ENCODE measurements at places on chromosomes 6 and 20.

DNA sequence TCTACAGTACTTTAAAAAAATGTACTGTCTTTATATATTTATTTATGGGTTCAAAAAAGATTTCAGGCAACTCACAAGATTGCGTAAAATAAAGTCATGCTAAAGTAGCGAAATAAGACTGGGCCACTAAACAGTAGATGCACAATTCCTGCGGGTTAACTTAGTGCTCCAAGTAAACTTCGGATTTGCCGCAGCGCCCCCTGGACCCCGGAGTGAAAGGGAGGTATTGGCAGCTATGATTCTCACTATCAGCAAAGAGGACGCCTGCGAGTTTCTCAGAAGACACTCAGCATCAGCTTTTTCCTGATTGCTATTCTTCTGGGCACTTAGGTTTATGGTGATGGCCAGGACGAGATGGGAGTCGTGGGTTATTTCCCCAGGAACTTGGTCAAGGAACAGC, 1.4 kb downstream of the OTOR start:
- no peak overlapping the region for H3K4me3 ChIP-seq
- H3K27ac ChIP-seq = no peak overlapping the region
- DNase-seq = no peak
- H3K36me3 ChIP-seq = no peaks in the 10 kb centered on the region
- no peaks in the 10 kb centered on the region for H3K4me1 ChIP-seq

DNA sequence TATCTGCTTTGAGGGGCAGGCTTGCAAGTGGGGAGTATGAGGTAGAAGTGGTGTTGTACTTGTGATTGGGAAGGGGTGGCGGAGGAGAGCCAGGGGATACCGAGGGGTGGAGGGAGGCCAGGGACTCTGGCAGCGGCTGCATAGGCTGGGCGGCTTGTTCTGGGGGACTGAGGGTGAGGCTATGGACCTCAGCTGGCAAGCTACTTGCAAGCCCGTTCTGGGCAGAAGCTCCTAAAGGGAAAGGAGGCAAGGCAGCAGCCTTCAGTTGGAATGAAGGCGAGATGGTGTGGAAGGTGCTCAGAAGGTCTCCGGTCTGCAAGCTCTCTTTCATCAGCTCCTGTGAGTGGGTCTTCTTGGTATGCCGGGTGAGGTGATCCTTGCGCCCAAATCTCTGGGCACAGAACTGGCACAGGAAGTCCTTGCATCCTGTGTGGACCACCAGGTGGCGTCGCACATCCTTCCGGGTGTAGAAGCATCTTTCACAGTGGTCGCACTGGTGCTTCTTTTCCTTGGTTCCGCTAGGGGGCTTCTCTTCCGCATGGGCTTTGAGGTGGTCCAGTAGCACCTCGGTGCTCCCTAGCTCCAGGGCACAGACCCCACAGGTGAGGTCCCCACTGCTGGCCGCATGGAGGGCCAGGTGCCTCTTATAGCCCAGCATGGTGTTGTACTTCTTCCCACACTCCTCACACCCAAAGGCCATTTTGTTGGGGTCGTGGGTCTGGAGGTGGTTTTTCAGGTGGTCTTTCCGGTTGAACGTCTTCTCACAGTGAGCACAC, 66.0 kb downstream of the PLAGL1 start:
- H3K27me3 ChIP-seq = no peaks in the 10 kb centered on the region
- H3K4me1 ChIP-seq = no peaks in the 10 kb centered on the region
- H3K36me3 ChIP-seq = peaks cover 4% of the 10 kb centered on the region
- DNase-seq = no peak
- H3K27ac ChIP-seq = no peak overlapping the region

DNA sequence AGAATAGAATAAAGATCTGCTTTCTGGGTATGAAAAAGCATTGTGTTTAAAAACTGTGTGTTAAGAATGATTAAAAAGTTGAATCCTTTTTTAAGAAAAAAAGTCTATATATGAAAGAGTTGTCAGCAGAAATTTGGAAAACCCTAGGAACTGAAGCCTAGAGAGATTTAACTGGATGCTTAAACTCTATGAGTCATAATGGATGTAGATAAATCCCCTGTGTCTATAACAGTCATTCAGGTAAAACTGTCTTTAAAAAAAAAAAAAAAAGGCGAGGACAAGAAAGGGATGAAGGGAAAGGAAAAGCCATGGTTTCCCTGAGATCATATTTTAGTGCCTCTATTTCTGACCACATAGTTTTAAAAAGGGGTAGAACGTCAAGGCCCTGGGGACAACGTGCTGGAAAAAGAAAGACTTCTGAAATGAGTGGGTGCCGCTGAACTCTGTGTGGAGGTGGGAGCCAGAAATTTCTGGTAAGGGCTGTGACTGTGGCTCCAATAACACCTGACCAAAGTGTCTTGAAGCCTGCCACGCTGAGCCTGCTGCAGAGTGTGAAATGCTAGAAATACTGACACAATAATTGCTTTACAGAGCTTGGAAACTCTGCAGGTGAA, 302.6 kb upstream of the ARID1B start:
- H3K36me3 ChIP-seq = no peaks in the 10 kb centered on the region
- H3K4me1 ChIP-seq = no peaks in the 10 kb centered on the region
- no peak for DNase-seq
- H3K27ac ChIP-seq = no peak overlapping the region

DNA sequence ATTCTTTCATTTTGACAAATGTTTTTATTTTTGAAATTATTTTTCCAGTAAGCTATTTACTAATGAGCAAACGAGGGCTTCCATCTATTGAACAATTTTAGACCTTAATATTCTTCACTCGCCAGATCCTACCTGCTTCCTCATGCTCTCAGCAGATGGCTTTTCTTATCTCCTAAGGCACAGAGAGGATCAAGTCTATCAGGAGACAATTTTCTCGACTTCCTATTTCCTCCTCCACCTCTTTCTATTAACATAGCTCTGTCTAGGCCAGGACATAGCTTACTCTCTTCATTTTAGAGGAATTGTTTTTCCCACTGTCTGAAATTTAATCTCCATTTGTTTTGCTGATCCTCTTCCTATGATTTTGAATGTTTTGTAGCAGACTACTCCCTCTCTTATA, 87.0 kb upstream of the MAN1A1 start:
- H3K4me1 ChIP-seq = no peaks in the 10 kb centered on the region
- no peaks in the 10 kb centered on the region for H3K36me3 ChIP-seq
- no peak for DNase-seq
- H3K4me3 ChIP-seq = no peak overlapping the region
- no peaks in the 10 kb centered on the region for H3K27me3 ChIP-seq

- no peak for DNase-seq
- H3K27ac ChIP-seq = no peak overlapping the region
- peaks cover 9% of the 10 kb centered on the region for H3K4me1 ChIP-seq
- H3K4me3 ChIP-seq = no peak overlapping the region
- H3K36me3 ChIP-seq = no peaks in the 10 kb centered on the region
- H3K27me3 ChIP-seq = no peaks in the 10 kb centered on the region
Observed at GRCh38 chr6:4781426-4781825, 5.2 kb downstream of the CDYL start.

DNA sequence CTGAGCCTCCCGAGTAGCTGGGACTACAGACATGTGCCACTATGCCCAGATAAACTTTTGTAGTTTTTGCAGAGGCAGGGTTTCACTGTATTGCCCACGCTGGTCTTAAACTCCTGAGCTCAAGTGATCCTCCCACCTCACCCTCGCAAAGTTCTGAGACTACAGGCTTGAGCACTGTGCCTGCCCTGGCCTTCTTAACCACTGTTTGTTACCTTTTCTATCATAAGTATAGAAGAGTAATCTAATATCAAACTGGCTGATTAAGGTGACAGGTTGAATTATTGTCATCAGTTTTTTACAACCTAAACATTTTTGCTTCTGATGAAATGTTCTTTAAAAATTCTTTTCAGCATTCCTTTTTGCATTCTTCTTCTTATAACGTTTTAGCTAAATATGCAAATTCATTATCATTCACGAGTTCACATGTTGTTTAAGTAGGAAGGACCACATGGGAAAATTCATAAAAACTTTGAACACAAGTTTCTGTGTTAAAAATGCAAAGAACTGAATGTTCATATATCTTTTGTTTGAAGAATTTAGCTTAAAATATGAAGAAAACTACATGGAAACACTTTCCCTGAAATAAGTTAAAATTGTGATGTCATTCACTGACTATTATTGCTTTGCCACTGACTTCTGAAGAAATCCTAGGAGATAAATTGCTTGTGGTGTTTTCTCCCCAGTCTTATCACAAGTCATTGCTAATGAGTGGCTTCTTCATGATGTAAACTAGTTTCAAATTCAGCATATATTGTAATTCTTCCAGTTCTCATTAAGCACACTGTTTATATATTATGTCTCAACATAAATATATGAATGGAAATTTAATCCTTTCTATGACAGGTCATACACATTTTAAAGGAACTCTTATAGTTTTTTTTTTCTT, 106.7 kb downstream of the ADGRB3 start:
- no peak for DNase-seq
- H3K27ac ChIP-seq = no peak overlapping the region
- H3K4me1 ChIP-seq = no peaks in the 10 kb centered on the region
- H3K4me3 ChIP-seq = no peak overlapping the region
- H3K36me3 ChIP-seq = no peaks in the 10 kb centered on the region
- H3K27me3 ChIP-seq = no peaks in the 10 kb centered on the region

DNA sequence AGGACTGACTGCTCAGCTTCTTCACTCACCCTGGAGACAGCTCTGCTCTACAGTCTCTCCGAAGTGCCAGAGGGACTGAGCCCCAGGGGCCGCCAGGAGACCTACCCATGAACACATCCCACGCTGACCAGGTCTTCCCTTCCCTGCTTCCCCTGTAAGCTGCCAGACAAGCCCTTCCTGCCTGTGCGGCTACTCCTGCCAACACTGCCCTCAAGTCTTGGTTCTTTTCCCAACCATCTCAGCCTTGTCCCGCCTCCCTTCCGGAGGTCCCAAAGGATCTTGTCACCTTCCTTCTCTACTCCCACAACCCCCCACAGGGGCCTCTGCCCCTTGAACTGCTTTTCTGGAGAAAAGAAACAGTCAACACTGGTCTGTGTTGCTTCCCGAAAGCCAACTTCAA, 15.0 kb downstream of the CPNE5 start:
- H3K4me1 ChIP-seq = no peaks in the 10 kb centered on the region
- DNase-seq = no peak
- no peaks in the 10 kb centered on the region for H3K36me3 ChIP-seq
- no peaks in the 10 kb centered on the region for H3K27me3 ChIP-seq

DNA sequence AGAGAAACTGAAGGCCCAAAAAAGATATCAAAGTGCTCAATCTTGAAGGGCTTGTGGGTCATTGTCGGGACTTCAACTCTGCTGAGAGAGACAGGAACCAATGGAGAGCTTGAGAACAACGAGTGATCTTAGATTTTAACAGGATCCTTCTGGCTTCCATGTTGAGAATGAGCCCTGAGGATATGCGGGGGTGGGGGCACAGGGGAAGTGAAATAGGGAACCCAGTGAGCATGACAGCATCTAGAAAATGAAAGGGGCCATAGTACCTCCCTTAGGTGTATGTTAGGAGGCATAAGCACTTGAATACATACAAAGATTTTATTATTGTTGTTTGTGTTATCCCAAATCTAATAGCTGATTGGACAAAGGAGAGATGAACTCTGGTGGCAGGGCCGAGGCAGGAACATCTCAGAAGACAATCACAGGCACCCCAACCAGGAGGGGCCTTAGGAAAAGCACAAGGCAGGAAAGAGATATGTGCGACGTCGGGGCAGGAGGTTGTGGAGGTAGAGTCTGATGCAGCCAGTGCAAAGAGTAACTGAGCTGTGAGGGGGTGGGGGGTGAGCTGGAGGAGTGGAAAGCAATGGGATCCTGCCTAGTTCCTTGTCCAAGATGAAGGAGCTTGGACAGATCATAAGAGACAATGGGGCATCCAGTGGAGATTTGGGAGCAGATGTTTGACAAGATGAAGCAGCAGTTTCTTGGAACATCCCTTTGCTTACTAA, 10.4 kb downstream of the TGM6 start:
- H3K27me3 ChIP-seq = no peaks in the 10 kb centered on the region
- H3K27ac ChIP-seq = no peak overlapping the region
- no peaks in the 10 kb centered on the region for H3K36me3 ChIP-seq

DNA sequence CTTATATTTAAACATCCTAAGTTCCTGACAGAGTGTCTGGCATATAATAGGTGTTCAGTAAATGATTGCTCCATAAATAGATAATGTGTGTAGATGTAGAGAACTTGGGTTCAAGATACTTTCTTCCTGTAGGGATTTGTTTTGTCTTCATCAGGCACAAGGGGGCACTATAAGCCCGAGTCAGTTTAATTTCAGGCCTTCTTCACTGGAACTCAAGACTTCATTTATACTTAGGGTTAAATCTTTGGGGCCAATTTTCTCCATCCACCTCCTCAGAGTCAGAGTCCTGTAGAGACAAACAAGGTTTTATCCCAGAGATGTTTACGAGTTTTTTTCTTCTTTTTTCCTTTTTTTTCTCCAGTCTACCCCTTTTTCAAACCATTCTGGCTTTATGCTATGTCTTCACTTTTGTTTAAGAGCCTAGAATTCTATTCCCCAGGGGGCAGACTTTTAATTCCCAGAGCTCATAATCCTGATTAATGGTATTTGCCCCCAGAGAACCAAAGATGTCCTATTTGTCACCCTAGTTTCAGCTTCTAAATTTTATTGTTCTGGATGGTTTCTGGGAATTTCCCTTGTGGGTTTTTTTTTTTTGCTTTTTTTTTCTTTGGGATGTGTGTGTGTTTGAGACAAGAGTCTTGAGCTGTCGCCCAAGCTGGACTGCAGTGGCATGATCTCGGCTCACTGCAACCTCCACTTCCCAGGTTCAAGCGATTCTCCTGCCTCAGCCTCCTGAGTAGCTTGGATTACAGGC, 88.4 kb downstream of the HFE start:
- H3K4me3 ChIP-seq = no peak overlapping the region
- peaks cover 2% of the 10 kb centered on the region for H3K4me1 ChIP-seq
- H3K27me3 ChIP-seq = no peaks in the 10 kb centered on the region
- no peak for DNase-seq
- H3K27ac ChIP-seq = no peak overlapping the region

DNA sequence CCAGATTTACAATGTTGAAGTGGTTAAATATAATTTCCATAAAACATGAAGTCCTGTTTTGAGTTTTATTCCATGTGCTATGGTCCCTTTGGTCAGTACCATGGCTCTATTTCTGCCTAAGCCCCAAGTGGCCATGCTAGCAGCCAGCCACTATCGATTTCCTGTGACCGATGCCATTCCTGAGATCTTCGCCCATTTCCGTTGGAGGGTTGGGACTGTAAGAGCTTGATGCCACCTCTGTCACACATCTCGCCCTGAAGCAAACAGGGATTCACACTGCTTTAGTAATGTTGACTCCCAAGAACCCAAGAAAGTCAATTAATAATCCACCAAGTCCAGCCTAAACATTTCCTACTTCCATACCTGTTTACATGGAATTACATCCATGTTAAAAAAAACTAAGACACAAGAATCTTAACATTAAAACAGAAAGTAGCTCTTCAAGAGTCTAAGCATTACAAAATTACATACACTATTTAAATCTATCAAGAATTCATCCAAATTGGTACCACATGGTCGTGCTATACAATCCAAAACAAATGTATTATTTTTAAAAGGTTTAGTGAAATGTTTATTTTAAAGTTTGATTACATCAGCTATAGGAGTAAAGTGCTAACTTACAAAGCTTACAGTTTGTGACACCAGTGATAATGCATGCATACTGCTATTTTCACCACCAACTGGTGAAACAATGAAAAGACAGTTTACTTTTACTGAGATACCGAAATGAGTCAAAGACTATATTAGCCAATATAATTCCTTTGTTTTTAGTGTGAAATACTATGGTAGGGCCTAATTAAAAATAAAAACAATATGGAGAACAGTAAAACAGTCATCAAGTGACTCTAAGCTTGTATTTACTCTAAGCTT, 2.5 kb downstream of the RBM39 start:
- peaks cover 42% of the 10 kb centered on the region for H3K36me3 ChIP-seq
- H3K27me3 ChIP-seq = no peaks in the 10 kb centered on the region
- H3K27ac ChIP-seq = peak overlapping the region; percentile 100
- peak overlapping the region; percentile 84 for H3K4me3 ChIP-seq

GRCh38 chr6:27279513-27280063, 32.1 kb downstream of the PRSS16 start:
- no peaks in the 10 kb centered on the region for H3K4me1 ChIP-seq
- no peaks in the 10 kb centered on the region for H3K36me3 ChIP-seq
- H3K27ac ChIP-seq = no peak overlapping the region
- no peak for DNase-seq
